ENCODE measurements at places on chromosomes 7 and 10. TPM values are rescaled to one million over a fixed set of nuclear protein-coding genes. Genes with fewer than 3 reads are reported as not detected.

DNA sequence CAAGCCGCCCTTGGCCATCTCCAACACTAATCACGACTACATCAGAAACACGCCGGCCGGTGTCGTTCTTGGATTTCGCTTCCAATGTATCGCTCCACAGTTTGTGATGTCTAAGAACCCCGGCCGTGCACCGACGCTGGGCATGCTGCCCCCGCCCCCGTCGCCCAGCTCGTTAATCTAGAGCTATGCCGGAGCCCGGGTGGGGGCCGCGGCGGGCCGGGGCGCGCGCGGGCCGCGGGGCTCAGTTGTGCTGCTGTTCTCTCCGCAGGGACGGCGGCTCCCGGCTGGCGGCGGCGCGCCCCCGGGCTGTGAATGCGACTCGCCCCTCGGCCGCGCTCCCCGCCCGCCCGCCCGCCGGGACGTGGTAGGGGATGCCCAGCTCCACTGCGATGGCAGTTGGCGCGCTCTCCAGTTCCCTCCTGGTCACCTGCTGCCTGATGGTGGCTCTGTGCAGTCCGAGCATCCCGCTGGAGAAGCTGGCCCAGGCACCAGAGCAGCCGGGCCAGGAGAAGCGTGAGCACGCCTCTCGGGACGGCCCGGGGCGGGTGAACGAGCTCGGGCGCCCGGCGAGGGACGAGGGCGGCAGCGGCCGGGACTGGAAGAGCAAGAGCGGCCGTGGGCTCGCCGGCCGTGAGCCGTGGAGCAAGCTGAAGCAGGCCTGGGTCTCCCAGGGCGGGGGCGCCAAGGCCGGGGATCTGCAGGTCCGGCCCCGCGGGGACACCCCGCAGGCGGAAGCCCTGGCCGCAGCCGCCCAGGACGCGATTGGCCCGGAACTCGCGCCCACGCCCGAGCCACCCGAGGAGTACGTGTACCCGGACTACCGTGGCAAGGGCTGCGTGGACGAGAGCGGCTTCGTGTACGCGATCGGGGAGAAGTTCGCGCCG is 1.9 kb downstream of the VWC2 start:
- peaks cover 13% of the 10 kb centered on the region for H3K4me1 ChIP-seq
- no peaks in the 10 kb centered on the region for H3K36me3 ChIP-seq
- H3K27ac ChIP-seq = no peak overlapping the region
- peaks cover 65% of the 10 kb centered on the region for H3K27me3 ChIP-seq

ANKRD1 gene
- total RNA-seq = 283 TPM

DNA sequence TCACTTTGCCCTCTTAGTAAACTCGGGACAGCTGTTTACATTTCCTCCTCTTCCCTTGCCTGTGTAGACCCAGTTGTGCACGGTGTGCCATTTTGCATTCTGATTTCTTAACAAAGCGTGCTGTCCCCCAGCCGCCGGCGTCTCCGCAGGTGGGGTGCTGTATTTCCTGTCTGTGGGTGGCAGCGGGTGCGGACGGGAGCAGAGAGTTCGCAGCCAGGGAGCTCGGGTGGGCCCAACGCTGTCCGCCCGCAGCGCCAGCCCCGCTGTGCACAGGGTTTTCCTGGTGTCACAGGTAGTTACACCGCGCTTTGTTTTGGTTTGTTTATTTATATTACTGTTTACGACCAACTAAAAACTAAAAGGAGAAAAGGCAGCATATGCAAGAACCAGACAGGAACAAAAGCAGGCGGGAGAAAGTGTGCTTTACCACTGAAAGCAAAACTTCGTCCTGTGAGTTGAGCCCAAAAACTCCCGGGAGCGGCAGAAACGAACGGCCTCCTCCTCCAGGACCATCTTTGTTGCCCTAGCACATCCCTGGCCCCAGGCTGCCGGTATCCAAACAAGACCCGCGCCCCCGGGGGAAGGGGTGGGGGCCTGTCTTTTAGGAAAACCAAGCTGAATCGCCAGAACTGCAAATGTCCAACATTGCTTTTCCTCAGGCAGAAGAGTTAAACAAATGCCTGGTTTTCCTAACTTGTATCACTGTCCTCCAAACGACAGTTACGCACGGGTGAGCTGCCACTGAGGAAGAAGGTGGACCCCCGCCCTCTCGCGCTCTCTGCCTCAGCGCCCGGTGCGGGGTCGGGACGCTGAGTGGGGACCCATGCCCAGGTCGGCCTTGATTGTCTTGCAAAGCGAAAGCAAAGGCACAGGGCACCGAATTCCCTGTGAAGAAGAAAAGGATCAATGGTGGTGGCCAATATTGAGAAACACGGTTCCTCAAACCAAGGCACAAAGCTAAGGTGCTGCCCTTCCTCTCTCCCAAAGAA is 45.9 kb upstream of the DRGX start:
- H3K36me3 ChIP-seq = peaks cover 4% of the 10 kb centered on the region
- no peak for DNase-seq
- H3K27me3 ChIP-seq = no peaks in the 10 kb centered on the region
- H3K4me3 ChIP-seq = no peak overlapping the region
- H3K27ac ChIP-seq = no peak overlapping the region

DNA sequence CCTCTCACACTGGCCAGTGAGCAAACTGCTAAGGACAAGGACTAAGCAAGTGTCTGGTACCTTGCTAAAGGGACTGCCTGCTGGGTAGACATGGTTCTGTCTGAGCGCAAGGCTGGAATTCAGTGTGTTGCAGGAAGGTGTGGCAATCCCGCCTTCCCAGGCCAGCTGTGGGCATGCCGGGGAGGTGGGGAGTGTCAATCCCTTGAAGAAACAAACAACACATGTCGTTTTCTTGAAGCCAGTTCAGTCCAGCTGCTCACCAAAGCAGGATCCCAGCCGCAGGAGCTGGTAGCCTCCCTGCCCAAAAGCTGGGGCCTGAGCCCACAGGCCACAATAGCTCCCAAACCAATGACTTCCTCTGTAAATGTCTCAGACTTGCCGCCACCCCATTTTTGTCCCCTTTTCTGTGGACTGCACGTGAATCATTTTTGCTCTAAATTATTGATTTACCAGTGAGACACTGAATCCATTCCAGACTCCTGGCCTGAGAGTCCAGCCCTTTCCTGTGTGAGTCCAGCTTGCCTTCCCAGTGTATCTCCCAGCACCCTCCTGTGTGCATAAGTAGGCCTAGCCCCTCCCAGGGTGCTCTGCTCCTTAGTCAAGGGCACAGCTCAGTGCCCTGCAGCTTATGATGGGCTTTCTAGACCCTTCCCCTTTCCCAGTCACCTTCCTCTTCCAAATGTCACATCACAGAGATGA is 166.8 kb downstream of the RGS10 start:
- no peak overlapping the region for H3K4me3 ChIP-seq
- H3K27me3 ChIP-seq = no peaks in the 10 kb centered on the region
- DNase-seq = peak; percentile 52
- peaks cover 17% of the 10 kb centered on the region for H3K4me1 ChIP-seq
- H3K36me3 ChIP-seq = no peaks in the 10 kb centered on the region

DNA sequence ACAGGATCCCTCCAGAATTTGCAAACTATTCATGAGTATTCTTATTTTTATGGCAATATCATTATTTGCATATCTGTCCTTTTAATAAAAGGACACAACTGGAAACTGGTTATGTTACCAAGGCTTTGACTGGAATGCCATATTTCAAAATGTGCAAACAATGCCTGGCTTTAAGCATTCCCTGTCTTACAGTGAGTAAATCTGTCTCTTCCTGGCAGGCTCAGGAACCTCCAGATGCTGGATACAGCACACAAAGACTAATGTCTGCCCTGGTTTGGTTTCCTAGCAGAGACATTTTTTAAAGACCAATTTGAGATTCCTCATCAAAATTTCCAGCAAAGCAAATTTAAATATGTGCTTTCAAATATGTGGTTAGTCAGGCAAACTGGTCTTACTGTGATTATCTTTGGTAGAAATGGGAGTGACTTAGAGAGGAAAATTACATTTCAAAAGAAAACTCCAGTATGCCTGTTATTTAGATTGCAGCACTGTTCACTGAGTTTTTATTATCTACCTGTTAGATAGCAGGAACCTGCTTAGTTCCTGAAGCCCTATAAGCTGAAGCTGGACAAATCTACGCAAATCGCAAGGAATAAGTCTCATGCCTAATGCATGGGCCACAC is 31.3 kb downstream of the RNF216 start:
- H3K27ac ChIP-seq = no peak overlapping the region
- no peak overlapping the region for H3K4me3 ChIP-seq

DNA sequence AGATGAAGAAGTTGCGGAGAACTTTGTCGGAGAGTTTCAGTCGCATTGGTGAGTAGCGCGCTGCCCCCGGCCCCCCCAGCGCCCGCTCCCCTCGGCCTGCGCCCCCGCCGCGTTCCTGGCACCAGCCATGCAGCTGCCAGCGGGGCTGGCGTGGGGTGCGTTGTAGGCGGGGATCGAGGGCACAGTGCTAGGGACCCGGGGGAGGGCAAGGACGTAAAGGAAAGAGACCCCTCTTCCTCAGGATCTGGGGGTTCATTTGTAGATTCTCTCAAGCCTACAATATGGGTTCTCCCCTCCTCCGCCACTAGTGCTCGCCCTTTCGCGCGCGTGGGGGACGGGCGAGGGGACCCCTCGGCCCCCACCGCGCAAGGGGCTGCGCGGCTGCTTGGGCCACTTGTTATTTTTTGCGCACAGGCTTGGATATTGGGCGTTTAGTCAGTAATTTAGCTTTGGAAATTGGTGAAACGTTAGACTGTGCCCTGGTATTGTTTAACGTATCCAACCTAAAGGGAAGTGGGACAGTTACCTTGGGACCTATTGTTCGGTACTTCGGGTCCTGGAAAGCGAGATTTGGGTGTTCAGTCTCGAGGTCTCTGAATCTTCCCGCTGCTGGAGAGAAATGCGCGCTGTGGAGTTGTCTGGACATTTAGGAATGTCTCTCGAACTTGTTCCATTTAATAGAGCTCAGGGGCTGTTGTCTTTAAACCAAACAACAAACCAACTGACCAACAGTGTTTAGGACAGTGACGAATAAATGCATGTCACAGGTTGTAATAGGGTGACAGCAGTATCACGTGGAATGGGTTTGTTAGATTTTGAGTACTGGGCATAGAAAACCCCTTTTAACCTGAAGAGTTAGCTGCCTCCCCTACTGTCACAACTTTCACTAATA is 796 bp downstream of the CDK14 start:
- H3K27ac ChIP-seq = peak overlapping the region; percentile 96
- no peaks in the 10 kb centered on the region for H3K27me3 ChIP-seq
- H3K4me3 ChIP-seq = peak overlapping the region; percentile 95
- DNase-seq = no peak
- peaks cover 69% of the 10 kb centered on the region for H3K4me1 ChIP-seq

CELF2 gene
- total RNA-seq = 44.3 TPM

PIK3CG gene
- not detected for total RNA-seq

NRF1 gene
- 10.3 TPM for total RNA-seq

DNA sequence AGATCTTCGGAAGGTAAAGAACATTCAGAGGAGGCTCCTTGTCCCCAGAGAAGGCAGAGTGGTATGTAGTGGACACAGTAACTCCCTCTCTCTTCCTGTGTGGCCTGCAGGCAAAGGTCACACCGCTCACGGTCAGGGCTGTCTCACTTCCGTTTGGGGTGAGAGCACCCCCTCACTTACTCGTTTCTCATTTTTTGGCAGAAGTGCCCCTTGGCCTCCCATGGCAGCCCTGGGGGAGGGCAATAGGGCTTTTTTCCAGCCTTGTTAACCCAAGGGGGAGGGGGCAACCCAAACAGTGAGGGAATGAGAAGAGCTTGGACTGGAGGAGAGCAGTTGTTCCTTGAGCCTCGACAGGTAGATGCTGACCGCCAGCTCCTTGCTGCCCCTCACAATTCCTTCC is 31.8 kb upstream of the SRGN start:
- DNase-seq = no peak
- peaks cover 4% of the 10 kb centered on the region for H3K4me1 ChIP-seq
- no peak overlapping the region for H3K27ac ChIP-seq
- H3K27me3 ChIP-seq = no peaks in the 10 kb centered on the region
- H3K4me3 ChIP-seq = no peak overlapping the region

DNA sequence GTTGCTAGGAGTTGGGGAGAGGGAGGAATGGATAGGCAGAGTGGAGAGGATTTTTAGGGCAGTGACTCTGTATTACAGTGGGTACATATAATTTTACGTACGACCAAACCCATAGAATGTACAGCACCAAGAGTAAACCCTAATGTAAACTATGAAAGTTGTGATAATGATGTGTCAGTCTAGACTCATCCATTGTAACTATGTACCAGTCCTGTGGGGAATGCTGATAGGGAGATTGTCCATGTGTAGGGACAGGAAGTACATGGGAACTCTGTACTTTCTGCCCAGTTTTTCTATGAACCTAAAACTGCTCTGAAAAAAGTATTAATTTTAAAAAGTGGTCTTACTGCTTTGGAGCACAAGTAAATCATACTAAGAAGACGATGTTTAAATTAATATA is 441.8 kb downstream of the AUTS2 start:
- peaks cover 53% of the 10 kb centered on the region for H3K4me1 ChIP-seq
- H3K4me3 ChIP-seq = no peak overlapping the region
- no peaks in the 10 kb centered on the region for H3K27me3 ChIP-seq
